ENCODE measurements at places on chromosomes 2 and 18.

- no peak for DNase-seq
Observed at GRCh38 chr2:113013336-113013661, 8.0 kb downstream of the IL36A start.

- DNase-seq: no peak
Observed at GRCh38 chr18:58754544-58755068, 83.3 kb downstream of the MALT1 start.

DNA sequence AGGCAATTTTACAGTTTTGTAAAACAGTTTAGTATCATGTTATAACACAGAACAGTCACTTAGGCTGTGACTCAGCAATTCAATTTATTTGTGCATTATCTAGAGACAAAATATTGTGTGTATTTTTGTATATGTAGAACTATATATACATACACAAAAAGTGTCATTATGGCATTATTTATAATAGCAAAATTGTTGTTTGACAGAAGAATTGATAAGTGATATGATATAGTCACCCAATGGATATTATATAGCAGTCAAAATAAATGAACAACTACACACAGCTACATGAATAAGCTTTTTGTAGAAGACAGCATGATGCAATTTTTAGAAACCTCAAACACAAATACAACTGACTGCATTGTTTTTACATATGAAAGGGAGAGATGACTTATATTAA lies 334.0 kb downstream of the TRIB2 start:
- DNase-seq: no peak

DNA sequence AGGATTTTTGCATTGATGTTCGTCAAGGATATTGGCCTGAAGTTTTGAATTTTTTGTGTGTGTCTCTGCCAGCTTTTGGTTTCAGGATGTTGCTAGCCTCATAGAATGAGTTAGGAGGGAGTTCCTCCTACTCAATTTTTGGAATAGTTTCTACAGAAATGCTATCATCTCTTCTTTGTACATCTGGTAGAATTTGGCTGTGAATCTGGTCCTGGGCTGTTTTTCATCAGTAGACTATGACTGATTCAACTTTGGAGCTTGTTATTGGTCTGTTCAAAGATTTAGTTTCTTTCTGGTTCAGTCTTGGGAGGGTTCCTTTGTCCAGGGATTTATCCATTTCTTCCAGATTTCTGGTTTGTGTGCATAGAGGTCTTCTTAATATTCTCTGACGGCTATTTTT lies 166.7 kb downstream of the ST6GAL2 start:
- no peak for DNase-seq

- DNase-seq: no peak
Observed at GRCh38 chr2:36371070-36371874, 15.7 kb downstream of the CRIM1 start.

GRCh38 chr18:21241301-21242048 lies 557 bp upstream of the GREB1L start:
- no peak for DNase-seq

GRCh38 chr2:188278388-188279092 lies 13.1 kb upstream of the GULP1 start:
- DNase-seq: no peak

GRCh38 chr2:62657783-62658182 lies 47.7 kb upstream of the EHBP1 start:
- no peak for DNase-seq

- DNase-seq: no peak
Observed at GRCh38 chr2:31660812-31661335, 80.1 kb upstream of the SRD5A2 start.

- no peak for DNase-seq
Observed at GRCh38 chr2:146414456-146414855, 1430.4 kb upstream of the ACVR2A start.

DNA sequence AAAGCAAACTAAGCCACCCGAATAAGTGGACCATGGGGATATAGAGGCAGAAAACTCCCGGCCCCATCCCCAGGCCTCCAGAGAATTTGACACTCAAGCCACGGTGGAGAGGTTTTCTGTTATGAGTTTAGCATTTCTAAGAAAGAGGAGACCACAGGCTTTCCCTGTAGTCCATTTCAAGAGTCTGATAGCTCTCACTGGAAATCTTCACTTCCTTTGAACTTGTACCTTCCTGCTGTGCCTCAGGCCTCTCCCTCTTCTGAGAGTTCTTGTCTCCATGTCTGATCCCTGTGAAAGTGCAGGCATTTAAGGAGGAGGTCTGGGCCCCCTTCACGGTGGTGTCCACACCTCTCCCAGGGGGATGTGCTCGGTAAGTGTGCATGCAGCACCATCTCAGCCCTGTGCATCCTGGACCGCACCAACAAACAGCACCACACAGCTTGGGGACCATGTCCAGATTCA lies 113.7 kb downstream of the BCL2 start:
- no peak for DNase-seq

GRCh38 chr2:108641756-108642155 lies 77.5 kb upstream of the RANBP2 start:
- DNase-seq: no peak

DNA sequence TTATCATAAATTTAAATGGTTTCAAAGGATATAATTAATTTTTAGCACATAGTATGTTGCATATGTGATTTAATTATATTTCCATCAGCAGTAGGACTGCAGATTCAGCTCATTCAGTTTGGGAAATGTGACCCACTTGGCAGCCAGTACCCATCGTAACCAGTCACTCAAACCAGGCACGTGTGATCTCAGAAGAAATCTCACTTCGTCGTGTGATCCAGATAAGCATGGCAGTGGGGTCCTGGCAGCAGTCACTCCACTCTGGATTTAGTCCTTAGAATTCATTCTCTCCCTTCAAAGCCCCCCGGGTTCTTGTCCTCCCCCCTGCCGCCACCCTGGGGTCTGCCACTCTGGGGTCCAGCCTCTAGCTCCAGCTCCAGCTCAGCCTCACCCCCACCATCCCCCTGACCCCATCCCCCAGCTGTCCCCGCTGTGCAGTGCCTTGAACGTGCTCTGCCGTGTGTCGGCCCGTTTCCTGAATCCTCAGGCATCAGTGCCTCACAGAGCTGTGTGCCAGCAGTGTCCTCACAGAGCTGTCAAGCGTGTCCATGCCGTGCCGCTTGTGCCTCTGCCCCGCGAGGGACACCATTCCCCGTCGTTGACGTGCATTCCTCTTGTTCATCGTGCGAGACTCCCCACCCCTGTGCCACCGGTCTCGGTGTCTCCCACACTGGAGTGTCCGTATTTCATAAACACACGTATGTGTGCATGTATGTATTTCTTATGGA lies 34.8 kb downstream of the TRAPPC12 start:
- no peak for DNase-seq
